CD4-positive, alpha-beta T cell treated with Interleukin-15 for 4 hours (primary cell): ENCODE measurements at places on chromosomes 1 and 21.

GRCh38 chr21:28240586-28240985 is 752.1 kb downstream of the LTN1 start:
- DNase-seq, result no peak

DNA sequence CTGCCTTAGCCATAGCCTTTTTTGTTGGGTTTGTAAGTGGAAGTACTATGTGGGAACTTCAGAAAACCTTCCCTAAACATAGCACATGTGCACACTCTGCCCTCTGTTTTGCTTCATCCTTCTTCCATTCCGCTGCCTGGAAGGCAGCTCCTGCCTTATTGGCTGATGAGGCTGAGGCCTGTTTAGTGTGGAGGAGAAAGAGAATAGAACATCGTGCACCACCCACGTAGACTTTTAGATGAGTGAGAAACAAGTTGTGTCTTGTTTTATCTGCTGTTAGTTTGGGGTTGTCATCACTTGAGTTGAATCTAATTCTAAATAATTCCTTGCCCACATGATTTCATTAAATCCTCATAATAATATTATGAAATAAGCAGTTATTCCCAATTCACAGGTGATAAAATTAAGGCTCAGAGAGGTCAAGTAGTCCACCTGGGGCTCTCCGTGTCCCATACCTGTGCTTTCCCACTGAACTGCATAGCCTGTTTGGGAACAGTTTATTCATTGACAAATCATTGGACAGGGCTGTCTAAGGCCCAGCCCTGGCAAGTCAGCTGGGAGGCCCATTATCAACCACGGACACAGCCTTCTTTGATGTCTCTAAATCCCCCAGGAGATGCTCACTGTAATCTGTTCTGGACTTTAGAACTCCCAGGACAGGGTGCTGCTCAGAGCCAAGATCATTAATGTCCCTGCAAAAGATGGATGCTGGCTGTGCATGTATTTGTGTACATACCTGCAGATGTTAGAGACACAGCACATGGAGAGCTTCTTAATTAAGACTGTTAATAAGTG is 93.0 kb downstream of the ABCA4 start:
- no peak for DNase-seq

DNA sequence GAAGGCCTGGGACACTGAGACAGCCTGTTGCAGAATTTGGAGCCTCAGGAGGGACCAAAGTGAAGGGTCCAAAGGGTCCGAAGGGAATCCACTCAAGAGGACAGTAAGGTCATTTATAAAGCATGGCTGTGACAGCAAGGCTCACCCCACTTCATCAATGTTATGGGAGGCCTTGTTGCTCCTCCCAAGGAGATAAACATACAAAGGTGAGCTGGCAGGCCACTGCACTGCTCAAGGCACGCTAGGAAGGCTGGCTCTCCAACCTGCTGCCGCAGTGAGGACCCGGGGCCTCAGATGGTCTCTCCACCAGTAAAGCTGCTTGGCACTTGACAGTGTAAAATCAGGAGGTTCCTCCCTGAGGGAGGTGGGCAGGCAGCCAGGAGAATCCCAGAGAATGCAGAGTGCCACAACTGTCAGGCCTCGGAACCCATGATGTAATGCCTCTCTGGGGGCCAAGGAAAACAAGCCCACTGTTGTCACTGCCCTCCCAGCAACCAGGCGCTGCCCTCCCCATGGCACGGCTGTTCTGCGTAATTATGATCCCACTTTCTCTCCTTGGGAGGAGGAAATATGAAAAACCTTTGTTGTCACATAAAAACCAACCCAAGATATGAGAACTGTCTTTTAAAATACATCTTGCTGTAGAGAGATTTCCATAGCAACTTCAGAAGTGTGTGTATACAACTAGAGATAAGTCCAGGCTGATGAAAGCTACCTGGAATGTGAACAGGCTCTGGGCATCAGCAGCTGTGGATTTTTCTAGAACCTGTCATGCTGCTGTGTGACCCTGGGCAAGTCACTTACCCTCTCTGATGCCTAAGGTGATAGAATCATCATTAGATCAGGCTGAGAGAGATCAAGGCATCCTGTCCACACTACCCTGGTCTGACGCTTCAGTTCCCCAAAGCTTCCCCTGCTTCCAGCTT is 102.5 kb downstream of the KCNN3 start:
- no peak for DNase-seq

DNA sequence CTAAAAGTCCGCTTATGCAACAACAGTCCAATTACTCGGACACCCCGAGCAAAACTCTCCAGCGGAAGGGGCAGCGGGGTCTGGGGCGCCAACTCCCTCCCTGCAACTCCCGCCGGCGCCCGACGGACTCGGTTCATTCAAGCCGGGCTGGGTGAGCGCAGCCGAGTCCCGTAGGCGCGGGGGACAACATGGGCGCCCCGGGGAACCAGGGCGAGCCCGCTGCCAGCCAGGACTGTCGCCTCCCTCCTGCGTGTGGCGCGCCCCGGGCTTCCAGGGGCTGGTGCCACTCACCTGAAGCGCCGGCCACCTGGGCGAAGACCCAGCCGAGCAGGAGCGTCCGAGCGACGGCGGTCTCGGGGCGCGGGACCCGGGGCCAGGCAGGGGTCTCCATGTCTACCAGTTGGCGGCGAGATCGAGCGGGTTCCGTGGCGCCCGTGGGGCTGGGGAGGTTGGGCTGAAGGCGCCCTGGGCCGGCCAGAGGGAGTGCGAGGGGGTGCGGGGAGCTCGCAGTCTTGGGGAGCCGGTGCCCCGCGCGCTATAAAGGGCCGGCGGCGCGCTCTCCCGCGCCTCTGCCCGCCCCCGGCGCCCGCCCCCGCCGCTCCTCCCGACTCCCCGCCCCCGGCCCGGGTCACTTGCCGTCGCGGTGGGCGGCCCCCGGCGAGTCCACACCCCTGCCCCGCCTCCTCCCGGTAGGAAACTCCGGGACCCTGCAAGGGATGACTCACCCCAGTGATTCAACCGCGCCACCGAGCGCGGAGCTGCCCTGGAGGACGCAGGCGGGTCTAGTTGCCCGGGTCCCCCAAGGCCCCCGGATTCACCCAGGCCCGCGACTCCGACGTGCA is at the start of gene F3:
TSS of gene F3 (minus strand) at position 514 of the 842 bp plus-strand sequence. CDS start at position 391, 123 bp downstream.
- DNase-seq, result peak; percentile 46

DNA sequence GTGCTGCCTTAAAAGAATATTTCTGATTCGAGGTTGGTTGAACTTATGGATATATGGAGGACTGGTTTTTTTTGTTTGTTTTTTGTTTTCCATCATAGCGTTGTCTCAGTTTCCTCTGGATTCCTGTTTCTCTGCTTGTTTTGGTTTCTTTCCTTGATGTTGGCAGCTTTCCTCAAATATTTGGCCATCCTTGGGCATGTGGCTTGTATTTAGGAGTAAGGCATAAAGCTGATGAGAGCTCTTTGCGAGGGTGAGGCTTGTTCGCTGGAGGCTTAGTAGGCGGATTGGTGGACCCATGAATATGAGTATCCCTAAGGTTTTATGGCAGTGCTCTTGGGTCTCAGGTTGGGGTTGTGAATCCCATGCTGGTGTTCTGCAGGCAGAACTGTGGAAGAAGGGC is 22.9 kb downstream of the DYRK1A start:
- DNase-seq, result no peak

- no peak for DNase-seq
Observed at GRCh38 chr1:56098946-56099345, 480.4 kb downstream of the PLPP3 start.

GRCh38 chr1:113630340-113631327 is 128.7 kb downstream of the PHTF1 start:
- DNase-seq, result no peak

DNA sequence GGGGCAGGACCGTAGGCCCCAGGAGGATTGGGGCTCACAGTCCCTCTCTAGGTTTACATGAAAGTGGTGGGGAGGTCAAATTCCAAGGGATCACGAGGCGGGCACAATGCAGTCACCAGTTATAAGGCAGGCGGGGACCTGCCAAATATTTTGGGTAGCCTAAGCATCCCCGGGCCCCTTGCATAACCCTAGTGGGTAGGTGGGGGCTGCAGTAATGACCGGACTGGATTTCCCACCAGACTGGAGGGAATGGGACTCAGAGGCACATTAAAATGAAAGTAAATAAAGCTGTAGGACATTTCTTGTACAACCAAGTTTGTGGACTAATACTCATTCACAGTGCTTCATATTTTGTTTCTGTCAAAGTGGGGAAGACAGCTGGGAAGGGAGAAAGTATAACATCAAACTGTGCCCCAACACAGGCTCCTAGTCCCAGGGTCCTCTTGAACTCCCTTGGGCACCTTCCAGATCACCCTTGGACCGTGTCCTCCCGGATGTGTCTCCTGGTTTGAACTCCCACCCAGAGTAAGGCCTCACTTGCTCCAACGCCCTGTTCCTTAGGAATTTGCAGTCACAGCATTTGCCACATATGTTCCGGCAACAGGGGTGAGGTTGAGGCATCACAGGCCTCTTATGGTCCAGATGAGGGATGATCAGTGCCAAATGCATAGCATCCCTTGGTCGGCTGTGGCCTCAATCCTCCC is 28.4 kb upstream of the KIAA0040 start:
- no peak for DNase-seq

DNA sequence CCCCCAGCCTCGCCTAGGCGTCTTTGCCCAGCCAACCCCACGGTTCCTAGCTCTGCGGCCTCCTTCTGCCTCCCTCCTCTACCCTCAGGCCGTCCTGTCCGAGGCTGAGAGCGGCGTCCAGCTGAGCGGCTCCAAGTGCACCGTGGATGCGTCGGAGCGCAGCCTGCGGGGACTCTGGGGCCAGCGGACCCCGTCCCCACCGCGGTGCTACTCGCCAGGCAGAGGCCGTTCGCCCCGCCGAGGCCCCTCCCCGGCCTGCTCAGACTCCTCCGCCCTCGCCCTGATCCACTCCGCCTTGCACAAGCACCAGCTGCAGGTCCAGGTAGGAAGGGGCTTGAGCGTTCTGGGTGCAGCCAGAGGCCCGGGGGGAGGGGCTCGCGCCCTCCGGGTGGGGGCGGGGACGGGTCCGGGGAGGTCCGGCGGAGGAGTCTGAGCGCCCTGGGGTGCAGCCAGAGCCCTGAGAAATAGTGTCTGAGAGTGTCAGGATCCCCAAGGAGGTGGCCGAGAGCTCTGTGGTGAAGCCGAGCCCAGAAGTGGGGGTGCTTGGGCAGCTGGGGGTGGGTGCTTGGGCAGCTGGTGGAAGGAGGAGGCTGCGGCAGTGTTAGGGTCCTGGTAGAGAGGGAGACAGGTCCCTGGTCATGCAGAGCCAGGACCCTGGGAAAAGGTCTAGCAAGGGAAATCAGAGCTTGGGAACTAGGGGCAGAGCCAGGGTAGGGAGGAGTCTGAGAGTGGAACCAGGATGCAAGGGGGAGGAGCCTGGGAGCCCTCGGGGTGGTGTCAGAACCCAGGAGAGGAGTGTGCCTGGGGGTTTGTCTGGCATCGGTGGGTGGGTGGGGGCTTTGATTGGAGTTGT is 3.2 kb upstream of the NBPF3 start:
- no peak for DNase-seq

DNA sequence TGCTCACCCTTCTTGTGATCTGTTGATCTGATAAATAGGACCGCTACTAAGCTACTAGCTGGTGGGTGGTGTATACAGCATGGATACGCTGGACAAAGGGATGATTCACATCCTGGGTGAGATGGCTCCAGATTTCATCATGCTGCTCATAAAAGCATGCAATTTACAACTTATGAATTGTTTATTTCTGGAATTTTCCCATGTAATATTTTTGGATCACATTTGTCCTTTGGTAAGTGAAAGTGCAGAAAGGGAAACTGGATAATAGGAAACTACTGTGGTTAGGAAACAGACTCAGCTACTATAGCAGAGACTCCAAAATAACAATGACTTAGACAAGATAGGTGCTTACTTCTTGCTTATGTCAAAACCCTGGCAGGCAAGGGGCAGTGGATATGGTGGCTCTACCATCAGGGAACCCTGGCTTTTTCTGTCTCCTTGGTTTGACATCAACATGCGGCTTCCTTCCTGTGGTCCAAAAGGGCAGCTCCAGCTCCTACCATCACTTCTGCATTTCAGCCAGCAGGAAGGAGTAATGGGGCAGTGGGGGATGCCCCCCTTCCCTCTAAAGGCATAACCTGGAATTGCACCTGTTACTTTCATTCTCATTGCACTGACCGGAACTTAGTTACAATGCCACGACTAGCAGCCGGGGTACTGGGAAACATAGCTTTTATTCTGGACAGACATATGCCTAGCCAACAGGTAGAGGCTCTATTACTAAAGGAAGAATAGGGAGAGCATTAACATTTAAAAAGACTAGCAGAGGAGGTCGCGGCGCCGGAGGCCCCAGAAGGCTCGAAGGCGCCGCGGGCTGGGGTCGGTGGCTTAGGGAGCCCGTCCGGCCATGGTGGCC is 13.8 kb upstream of the AK2 start:
- no peak for DNase-seq

- DNase-seq, result no peak
Observed at GRCh38 chr1:117026361-117026760, 24.8 kb downstream of the CD101 start.

- DNase-seq, result no peak
Observed at GRCh38 chr1:22021061-22021460, 19.6 kb downstream of the CELA3A start.

DNA sequence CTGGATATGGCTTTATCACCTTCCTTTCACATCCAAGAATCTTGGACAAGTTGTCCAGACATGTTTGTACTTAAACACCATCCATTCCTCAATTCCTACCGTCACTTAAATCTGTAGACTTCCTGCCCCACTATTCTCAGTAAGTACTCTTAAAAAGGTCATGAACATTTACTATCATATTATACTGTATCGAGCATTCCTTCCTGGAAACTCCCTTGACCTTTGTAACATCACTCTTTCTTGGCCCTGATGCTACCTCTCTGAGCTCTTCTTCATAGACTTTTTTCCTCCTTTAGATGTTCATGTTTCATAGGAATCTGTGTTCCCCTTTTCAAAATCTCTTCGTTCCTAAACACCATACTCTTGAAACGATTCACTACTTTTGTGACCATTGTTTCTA is 15.5 kb downstream of the BLZF1 start:
- no peak for DNase-seq

GRCh38 chr1:155978325-155978972 is at the start of gene ARHGEF2:
Gene ARHGEF2, minus strand, starts transcription at chr1:155978547. Its CDS starts 120 bp downstream, at chr1:155978427.
- peak; percentile 67 for DNase-seq

GRCh38 chr1:203153989-203154821 is 21.4 kb downstream of the MYBPH start:
- no peak for DNase-seq

DNA sequence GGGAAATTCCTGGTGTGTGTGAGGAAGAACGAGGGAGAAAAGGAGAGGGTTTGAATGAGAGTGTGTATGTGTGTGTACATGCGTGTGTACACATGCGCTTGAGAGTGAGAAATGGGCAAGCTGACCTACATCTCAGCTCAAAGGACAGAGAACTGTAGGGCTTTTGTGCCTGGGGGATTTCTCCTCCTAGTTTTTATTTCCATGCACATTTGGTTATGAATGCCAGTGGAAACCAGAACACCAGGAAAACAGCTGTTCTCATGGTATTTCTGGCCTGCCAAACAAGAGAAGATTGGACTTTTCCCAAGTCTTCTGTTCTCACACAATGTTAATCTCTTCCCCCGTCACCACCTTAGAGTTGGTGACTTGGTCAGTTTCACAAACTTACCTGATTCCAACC is 45.2 kb downstream of the SLC44A3 start:
- DNase-seq, result no peak

DNA sequence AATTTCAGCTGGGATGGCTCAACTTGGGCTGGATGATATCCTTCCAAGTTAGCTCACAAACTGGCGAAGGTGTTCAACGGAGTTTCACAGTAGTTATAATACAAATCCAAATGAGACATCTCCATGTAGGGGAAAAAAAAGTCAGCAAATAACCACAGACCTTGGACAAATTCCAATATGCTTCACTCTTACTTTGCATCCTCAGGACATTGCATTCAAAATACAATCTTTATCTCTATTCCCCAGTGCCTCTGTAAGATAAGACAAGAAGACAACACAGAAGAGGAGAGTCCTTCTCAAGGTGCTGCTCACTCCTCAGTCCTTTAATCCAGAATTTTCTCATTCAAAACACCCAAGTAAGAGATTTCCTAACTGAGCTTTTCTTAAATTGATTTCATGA is 1797.7 kb downstream of the MRPL39 start:
- DNase-seq, result no peak
